ENCODE measurements at places on chromosomes 7 and 10. TPM values are rescaled to one million over a fixed set of nuclear protein-coding genes. Genes with fewer than 3 reads are reported as not detected.
A peak's percentile ranks its signal among the peaks of the same experiment; 100 is the strongest.

- DNase-seq = no peak
These were observed 229.2 kb downstream of the GPAM start for GRCh38 chr10:111954386-111954785.

DNA sequence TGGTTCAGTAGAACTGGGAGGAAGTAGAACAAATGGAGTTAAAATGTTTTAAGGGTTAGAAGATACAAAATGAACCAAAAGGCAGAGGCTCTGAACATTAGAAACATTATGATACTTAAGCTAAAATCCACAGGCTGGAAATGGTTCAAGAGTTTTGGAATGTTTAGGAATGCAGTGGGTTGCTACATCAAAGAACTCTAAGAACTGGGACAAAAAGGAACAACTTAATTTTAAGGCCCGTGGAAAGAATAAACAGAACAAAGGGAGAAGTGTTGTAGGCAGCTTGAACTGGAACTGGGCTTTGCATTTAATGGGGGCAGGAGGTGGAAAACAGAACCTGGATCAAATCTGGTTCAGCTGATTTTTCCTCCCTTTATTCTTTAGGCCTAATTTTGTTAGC is 3.5 kb upstream of the C7orf25 start:
- DNase-seq = peak; percentile 32

- DNase-seq = peak; percentile 49
These were observed 230.6 kb upstream of the CHRM2 start for GRCh38 chr7:136637813-136638212.

SLC39A12 gene
- not detected for total RNA-seq

SORCS3 gene
- not detected for total RNA-seq
